ENCODE measurements at places on chromosomes 6 and 20. TPM values are rescaled to one million over a fixed set of nuclear protein-coding genes. Genes with fewer than 3 reads are reported as not detected.

DNA sequence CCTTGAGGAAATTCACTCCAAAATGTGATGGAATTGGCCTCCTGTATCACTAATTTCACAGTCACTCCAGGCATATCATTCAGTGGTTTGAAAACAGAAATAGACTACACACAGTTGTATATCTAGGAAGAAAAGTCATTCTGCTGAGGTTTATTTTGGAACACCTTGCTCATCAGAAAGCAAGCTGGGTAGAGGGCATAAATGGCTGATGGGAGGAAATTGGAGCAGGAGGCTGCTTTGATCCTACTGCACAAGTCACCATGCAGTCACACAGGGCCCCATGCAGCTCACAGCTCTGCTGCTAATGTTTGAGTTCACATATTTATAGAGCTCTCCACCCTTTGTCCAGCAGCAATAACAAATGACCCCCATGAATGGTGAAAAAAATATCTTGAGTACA lies 12.3 kb downstream of the NHLRC1 start:
- no peak for DNase-seq

DNA sequence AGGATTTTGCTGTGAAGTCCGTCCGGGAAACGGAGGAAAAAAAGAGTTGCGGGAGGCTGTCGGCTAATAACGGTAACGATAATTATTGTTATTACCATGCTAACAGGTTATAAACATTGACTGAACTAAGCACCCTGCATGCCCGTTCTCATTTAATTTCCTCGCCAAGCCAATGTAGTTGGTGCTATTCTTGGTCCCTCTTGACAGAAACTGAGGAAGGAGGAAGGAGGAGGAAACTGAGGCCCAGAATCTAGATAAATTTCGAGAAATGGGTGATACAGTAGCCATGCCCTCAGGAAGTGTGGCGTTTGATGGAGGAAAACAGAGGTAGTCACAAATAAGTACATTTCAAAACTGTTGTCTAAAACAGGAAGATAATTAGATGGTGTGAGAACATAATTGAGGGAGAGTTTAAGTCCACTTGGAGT lies 474 bp downstream of the TPX2 start:
- no peak for DNase-seq

Gene GGTLC1
- polyA plus RNA-seq = not detected

GRCh38 chr6:155498370-155498769 lies 42.7 kb upstream of the NOX3 start:
- no peak for DNase-seq

Gene ERVFRD-1
- polyA plus RNA-seq = 0.08 TPM

DNA sequence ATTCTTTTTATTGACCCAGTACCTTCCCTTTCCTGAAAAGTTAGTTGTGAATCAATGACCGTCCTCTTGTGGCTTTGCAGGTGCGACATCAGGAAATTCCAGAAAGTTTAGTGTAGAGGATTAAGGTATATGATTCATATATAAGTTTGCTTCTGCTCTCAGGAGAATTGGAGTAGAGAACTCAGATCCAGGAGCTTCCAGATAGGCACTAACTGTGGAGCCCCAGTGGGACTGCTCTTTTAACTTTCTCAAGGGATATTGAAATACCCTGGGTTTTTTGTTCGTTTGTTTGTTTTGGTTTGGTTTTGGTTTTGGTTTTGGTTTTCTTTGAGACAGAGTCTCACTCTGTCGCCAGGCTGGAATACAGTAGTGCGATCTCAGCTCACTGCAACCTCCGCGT lies 9.5 kb downstream of the TAAR2 start:
- no peak for DNase-seq

Gene SMLR1
- 1.1 TPM for polyA plus RNA-seq

- DNase-seq = no peak
These were observed 472.1 kb upstream of the MARCKS start for GRCh38 chr6:113385020-113385431.

Gene FOXF2
- 0.08 TPM for polyA plus RNA-seq

DNA sequence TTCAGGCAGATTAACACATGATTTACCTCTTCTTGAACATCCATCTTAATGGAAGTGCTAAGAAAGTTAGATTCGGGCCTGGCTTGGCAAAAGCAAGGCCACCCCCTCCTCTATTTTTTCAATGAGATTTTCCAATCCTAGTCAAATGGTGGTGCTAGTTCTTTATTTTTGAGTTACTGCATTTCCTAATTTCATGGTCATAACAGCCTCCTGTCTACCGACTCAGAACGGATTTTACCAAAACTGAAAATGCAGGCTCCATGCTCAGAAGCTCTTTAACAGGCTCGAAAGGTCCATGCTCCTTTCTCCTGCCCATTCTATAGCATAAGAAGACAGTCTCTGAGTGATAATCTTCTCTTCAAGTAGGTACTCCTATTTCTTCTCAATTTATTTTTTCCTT lies 117.2 kb upstream of the ESR1 start:
- no peak for DNase-seq

DNA sequence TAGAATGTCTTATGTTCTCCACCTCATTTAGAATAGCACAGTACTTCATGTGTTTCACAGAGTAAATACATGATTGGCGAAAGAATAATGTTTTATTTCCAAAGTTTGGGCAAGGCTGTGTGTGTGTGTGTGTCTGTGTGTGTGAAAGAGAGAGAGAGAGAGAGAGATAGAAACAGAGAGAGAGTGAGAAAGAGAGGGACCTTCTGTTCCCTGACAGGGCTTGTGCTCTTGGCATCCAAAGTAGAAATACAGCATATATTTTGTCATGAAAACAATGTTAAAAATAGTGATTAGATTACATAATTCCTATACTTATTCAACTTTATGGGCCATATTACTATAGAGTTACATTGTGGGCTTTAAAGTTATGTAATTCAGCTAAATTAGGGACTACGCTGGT lies 201.2 kb downstream of the KIF6 start:
- DNase-seq = no peak

Gene TRAPPC3L
- 0.36 TPM for polyA plus RNA-seq

DNA sequence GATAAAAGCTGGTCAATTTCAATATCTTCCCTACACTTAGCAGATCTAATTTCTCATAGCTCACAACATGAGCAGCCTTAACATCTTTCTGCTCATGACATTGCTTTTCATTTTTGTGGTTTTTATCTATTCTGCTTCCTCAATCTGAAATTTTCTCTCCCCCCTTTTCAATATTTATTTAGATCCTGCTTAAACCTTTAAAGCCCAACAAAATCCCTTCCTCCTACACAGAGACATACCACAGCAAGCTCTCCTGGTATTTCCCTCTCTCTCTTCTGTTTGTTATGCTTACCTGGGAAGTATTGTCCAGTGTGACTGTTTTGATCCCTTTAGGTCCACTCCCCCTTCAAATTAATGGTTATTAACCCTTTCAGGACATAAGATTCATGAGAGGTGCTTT lies 582.5 kb downstream of the RFPL4B start:
- DNase-seq = no peak

GRCh38 chr20:7505152-7505834 lies 435.0 kb downstream of the HAO1 start:
- no peak for DNase-seq

DNA sequence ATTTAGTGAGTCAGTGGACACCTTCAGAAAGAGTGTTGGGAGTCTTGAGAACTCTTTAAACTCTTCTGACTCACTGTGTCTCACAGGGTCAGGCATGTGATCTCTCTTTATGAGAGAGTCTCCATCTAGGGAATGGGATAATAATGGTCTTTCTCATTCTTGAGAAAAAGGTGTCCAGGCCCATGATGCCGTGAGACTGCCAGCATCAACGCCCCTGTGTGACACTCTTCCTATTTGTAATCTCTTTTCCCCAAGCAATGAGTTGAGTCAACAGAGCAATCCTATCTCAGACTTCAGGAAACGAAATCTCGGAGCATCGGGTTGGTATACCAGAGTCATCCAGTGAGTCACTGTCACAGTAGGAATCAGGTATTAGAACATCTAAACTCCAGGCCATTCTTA lies 82.3 kb upstream of the BMP2 start:
- no peak for DNase-seq

GRCh38 chr20:370977-371754 lies 9.4 kb upstream of the TRIB3 start:
- no peak for DNase-seq

Gene ARFGEF3
- polyA plus RNA-seq = 6.4 TPM

DNA sequence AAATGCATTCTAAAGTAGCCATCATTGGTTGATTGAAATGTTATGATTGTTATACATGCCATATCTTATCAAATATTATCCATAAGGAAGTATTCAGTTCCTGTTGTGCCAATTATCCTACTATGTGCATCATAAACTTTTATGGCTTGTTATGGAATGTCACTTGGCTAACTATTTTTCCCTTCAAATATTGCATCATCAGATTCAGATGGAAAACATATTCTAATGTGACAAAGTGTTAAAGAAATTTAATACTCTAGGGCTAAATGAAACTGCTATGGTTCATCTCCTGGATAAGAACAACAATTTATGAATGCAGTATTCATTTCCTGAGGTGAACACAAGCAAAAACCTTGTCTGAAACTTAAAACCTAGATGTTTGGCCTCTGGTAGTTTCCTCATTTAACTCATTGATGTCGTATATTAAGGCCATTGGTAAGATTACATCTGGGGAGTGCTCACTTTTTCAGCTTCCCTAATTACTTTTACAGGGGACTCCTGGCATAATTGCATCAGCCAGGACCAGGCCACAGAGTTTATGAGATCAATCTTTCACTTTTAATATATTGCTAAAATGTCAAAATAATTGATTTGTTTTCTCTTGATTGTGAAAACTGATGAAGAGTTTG lies 134.9 kb upstream of the CEP162 start:
- no peak for DNase-seq

- DNase-seq = no peak
These were observed 8.7 kb downstream of the ZMYND8 start for GRCh38 chr20:47347661-47348435.

- DNase-seq = no peak
These were observed 6.9 kb upstream of the CST11 start for GRCh38 chr20:23459461-23460150.

Gene C6orf163
- polyA plus RNA-seq = 3.5 TPM

GRCh38 chr6:11436508-11437096 lies 100.9 kb upstream of the TMEM170B start:
- no peak for DNase-seq

GRCh38 chr6:142235791-142236190 lies 66.0 kb upstream of the ADGRG6 start:
- no peak for DNase-seq

Gene HCRTR2
- 0.28 TPM for polyA plus RNA-seq

DNA sequence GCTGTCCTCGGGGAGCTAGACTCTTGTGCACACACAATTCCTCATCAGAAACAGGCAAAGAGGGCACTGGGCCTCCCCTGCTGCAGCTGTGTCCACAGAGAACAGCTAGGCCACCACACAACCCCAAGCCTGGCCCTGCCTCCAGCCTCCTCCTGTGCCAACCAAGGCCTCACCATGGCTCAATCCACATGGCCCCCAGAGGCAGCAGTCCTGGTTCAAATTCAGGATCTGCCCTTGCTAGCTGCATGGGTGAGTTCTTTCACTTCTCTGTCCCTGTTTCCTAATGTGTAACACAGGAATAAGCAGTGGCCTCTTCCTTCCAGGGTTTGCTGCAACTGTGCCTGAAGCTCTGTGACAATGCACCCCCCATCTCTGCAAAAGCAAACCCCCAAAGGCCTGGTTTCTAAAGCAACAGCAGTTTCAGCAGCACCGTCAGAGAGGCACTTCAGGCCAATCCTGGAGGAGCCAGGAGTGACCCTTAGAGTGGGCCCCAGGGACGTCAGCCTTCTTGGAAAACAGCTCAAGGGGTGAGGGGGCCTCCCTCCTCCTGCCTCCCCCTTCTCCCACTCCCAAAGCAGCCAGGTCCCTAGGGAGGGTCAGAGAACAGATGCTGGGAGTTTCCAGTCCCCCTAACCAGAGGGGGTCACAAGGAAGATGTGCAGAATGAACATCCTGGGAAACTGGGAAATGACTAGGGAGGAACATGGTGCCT lies 2.2 kb downstream of the ADISSP start:
- DNase-seq = no peak

- DNase-seq = no peak
These were observed 573.8 kb downstream of the EPM2A start for GRCh38 chr6:145161501-145161900.

Gene RIPOR2
- 7.4 TPM for polyA plus RNA-seq

GRCh38 chr6:30219244-30219643 lies 6.0 kb upstream of the TRIM26 start:
- no peak for DNase-seq

Data from right renal cortex interstitium (tissue), 3 donors.